ENCODE measurements at places on chromosomes 7 and 10. TPM values are rescaled to one million over a fixed set of nuclear protein-coding genes. Genes with fewer than 3 reads are reported as not detected.

Gene MCM10
- total RNA-seq = 1.2 TPM

Gene SPDYE1
- total RNA-seq = not detected

- no peak for DNase-seq
Measured at GRCh38 chr10:26805567-26806245, 55.1 kb downstream of the ABI1 start.

DNA sequence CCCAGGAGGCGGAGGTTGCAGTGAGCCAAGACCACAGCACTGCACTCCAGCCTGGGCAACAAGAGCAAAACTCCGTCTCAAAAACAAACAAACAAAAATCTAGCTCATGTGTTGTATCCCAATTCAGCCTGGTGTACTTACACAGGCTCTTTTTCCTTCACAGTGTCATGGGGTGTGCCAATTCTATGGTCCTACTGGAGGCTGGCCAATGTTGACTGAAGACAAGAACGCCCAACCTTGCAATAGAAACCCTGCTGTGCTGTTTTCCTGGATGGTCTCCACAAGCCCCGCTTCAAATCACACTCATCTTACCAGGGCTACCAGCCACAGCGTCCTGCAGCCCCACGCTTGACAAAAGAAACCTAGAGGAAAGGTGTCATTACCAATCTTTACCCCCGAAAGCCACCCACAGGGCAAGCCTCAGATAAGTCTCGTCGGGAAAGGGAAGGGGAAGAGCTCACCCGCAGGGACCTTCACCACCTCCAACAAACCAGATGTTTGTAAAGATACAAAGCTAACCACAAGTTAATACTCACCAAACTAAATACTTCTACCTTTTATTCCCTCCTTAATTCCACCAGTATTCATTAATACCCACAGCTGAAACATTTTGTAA, 64.8 kb downstream of the TNS3 start:
- no peak for DNase-seq

DNA sequence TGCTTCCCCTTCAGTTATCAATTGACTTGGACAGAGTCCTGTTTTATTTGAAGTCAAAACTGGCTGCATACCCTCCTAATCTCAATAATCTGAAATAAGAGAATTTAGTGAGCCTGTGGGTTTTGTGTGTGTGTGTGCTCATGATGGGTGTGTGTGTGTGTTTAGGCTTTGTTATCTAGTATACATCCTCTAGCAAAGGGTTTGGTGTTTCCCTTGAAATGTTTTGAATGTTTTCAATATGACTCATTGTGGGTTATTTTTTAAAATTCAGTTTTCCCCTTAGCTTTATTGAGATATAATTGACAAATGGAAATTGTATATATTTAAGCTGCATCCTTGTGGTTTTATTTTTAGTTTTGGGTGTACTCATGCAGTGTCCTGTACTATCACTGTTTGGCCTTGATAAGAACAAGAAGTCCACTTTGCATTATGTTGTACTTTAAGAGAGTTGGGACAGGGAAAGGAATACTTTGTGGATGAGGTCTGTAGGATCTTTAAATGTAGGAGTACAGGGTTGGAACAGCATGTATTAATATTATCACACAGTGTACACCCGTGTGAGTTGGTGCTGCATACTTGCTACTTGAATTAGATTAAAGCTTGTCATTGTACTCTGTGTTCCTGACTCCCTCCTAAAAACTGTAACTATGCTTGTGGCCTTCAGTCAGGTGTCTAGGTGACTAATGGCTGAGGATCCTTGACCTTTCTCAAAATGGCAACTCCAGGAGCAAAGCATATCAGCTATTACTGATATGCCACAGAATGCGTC, 58.3 kb downstream of the VCL start:
- DNase-seq = no peak

GRCh38 chr7:148380596-148381419, 209.8 kb upstream of the C7orf33 start:
- no peak for DNase-seq

DNA sequence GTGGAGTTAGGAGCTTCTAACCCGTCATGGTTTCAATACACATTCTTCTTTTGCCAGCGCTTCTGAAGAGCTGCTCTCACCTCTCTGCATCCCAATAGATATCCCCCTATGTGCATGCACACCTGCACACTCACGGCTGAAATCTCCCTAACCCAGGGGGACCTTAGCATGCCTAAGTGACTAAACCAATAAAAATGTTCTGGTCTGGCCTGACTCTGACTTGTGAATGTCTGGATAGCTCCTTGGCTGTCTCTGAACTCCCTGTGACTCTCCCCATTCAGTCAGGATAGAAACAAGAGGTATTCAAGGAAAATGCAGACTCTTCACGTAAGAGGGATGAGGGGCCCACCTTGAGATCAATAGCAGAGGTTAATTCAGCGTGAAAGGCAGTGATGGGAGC, 22.4 kb downstream of the PRSS2 start:
- DNase-seq = no peak

Data from mesenteric fat pad (tissue), 1 donor.